Activated T-cell treated with anti-CD3 and anti-CD28 coated beads, Interleukin-2, amount 50 U/mL, for 1 hour (primary cell): ENCODE measurements at places on chromosomes 11 and 22.

- no peak for DNase-seq
These were observed 596.0 kb downstream of the INSC start for GRCh38 chr11:15710580-15711275.

DNA sequence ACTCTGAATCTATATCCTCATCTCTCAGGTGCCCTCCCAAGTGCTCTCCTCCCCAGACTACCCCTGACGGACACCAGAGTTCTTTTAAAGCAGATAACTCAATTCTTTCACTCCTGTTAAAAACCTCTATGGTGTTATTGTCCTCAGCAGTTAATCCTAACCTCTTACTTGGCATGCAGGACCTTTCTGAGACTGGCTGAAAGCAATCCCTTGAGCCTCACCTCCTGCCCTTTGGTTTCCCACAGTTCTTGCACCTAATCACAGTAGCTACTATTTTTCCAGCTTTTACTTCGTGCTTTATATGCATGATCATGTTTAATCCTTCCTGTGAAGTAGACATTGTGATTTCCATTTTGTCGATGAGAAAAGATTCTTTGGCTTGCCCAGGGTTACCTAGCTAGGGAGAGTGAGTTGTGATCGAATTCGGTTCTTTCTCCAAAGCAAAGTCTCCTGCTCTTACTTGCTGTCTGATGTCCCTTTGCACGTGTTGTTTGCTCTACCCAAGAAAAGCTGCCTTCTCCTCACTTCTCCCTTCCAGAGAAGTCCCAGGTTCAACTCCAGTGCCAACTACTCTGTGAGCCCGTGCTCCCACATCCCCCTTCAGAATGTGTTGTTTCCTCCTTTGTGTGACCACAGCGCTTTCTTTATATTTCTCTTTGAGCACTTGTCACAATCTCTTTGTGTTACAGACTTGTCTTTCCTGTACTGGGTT is 2.1 kb downstream of the UBE2L3 start:
- no peak for DNase-seq

GRCh38 chr11:121206810-121207209 is 85.8 kb upstream of the SC5D start:
- no peak for DNase-seq

- DNase-seq: no peak
These were observed 24.0 kb upstream of the LMO1 start for GRCh38 chr11:8287703-8288102.

- no peak for DNase-seq
These were observed 121.8 kb upstream of the C11orf87 start for GRCh38 chr11:109300211-109300610.

- no peak for DNase-seq
These were observed 157.5 kb downstream of the TRIM29 start for GRCh38 chr11:119980431-119980830.

DNA sequence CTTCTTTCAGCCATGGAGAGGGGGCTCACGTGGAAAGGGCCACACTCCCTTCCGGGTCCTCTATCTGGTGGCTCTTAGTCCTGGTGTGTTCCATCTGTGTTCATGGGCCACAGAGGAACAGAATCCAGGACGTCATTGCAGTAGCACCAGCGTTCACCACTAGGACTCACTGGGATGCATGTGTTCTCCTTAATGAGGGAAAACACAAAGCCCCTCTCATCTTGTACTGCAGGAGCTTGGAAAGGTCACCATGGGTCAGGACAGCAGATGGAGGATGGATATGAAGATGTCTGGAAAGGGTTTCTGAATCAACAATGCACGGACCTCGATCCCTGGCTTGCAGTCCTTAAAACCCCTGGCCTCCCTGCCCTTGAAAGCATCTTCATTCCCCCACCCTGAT is 113.8 kb upstream of the THY1 start:
- no peak for DNase-seq

- no peak for DNase-seq
These were observed 264.1 kb downstream of the MN1 start for GRCh38 chr22:27537501-27537900.

DNA sequence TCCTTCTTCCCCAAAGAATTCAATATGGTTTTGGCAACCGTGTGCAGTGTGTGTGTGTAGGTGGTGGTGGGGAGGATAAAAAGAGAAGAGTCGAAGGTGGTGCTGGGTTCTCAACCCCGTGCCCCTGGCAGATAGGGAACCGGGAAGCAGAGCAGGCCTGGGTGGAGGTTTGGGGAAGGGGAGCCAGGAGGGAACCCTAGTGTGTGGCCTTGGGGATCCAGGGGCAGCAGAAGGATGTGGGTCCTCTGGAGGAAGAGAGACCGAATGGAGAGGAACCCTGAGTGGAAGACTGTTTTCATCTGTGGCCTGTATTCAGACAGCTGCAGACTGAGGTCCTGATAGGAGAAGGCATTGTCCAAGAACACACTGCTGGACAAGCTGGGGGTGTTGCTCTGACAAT is 73.3 kb upstream of the B3GAT1 start:
- no peak for DNase-seq

- DNase-seq: no peak
These were observed 745.7 kb downstream of the FAM181B start for GRCh38 chr11:81987829-81988472.

DNA sequence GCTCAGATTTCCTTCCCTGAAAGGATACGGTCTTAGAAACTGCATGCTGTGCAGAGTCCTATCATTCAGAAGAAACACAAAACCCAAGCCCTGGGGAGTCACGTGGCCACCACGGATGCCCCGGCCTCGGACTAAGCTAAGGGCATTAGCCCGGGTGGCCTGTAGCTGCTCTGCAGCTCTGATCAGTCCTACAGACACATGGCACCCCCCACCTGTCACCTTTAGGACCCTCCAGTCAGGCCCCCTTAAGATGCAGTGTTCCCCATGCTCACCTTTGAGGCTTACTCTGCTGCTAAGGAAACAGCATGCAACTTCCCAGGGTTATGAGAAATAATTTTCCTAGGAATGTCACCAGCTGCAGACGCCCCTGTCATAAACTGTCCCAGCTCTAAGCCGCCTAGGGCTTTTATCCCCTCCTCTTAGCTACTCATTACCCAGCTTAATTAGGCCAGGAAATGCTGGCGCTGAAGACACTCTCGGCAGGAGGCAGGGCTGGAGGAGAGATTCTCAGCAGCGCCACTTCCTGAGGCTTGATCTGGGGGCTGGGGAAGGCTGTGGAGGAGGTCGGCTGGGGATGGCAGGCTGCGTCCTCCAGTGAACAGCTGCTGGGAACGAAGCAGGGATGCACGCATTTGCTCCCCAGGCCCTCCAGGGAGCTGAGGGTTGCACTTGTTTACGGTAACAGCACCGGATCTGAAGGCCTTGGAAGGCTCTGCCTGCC is 47.2 kb upstream of the ADA2 start:
- no peak for DNase-seq

DNA sequence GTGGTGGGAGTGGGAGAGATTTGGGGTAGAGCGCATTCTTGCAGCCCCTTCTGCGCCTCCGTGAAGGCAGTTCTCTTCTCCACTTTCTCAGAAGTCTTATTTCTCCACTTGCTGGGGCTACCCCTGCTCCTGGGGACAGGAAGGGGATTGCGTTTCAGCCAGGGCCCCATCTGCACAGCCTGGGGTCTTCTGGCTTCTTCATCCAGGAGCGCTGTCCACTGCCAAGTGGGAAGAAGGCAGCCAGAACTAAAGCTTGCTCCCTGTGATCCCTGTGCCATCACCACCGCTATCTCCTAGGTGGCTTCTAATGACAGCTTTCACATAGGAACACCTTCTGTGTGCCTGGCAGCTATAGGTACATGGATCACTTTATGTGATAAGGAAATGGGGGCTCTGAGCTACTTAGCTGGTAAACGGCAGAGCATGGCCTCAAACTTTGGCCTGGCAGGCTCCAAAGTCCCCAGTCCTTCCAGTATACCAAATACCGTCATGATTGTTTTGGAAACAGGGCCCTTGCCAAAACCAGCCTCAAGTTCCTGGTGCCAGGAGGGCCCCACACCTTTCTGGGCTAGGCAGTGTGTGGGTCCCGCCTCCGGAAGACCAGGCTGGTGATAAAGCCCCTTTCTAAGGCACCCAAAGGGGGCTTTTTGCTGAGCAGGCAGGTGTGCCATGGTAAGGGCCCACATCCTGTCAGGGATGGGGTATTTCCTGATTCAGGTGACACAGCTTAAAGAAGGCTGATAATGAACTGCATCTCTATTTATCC is 60.4 kb upstream of the PAX6 start:
- DNase-seq: no peak

GRCh38 chr11:124153821-124154220 is 29.3 kb upstream of the OR10D3 start:
- DNase-seq: no peak

GRCh38 chr22:22400099-22400498 is 108.4 kb downstream of the ZNF280B start:
- DNase-seq: no peak

DNA sequence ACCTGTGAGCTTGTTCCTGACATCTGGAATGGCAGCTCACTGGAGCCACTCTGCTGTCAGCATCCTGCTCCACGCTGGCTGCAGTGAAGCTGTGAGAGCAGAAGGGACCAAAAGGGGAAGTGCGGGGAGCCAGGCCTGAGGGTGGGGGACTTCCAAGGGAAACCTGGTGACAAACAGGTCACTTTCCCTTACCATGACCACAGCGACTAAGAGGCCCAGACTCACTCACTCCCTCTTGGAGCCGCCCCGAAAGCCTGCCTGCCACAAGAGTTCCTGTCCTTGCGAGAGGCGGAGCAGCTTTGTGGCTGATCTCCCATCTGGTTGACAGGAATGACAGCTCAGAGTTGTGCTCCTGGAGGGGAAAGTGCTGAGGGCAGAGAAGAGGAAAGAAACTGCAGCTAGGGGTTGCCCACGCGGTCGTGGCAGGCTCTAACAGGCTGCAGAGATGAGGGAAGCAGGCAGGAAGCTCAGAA is 183.8 kb upstream of the NTM start:
- DNase-seq: no peak

GRCh38 chr11:132650969-132651720 is 881.2 kb downstream of the OPCML start:
- no peak for DNase-seq

GRCh38 chr11:83865636-83866461 is 579.7 kb upstream of the CCDC90B start:
- DNase-seq: no peak

DNA sequence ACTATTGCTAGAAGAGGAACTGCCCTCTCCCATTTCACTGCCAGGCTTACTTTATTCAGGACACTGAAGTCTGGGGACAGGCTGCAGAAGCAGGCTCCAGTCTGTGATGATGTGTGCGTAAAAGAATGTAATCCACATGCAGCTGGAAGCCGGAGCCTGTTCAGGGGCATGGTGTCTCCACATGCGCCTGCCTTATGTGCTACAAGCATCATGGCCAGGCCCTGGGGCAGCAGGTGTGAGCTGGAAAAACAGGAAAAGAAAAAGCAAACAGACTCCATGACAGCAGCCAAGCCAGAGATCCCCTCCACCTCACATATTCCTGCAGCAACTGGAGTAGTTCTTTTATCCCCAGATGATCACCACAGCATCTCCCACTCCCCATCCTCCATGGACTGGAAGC is 33.4 kb downstream of the ARFGAP2 start:
- no peak for DNase-seq

- no peak for DNase-seq
These were observed 159.6 kb upstream of the CADM1 start for GRCh38 chr11:115663790-115664189.

- no peak for DNase-seq
These were observed 18.1 kb upstream of the ARHGAP8 start for GRCh38 chr22:44734278-44734677.

DNA sequence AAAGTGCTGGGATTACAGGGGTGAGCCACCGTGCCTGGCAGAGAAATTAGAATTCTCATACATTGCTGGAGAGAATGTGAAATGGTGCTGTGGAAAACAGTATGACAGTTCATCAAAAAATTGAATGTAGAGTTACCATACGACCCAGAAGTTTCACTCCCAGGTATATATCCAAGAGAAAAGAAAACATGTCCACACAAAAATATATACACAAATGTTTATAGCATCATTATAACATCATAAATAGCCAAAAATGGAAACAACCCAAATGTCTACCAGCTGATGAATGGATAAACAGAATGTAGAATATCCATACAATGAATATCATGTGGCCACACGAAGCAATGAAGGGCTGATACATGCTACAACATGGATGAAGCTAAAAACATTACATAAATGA is 34.6 kb downstream of the MED15 start:
- DNase-seq: no peak

GRCh38 chr11:46246521-46246920 is 30.9 kb upstream of the CREB3L1 start:
- no peak for DNase-seq

GRCh38 chr11:93548679-93549319 is 5.6 kb upstream of the SMCO4 start:
- no peak for DNase-seq

GRCh38 chr11:63686926-63687325 is 5.6 kb downstream of the RTN3 start:
- DNase-seq: no peak

DNA sequence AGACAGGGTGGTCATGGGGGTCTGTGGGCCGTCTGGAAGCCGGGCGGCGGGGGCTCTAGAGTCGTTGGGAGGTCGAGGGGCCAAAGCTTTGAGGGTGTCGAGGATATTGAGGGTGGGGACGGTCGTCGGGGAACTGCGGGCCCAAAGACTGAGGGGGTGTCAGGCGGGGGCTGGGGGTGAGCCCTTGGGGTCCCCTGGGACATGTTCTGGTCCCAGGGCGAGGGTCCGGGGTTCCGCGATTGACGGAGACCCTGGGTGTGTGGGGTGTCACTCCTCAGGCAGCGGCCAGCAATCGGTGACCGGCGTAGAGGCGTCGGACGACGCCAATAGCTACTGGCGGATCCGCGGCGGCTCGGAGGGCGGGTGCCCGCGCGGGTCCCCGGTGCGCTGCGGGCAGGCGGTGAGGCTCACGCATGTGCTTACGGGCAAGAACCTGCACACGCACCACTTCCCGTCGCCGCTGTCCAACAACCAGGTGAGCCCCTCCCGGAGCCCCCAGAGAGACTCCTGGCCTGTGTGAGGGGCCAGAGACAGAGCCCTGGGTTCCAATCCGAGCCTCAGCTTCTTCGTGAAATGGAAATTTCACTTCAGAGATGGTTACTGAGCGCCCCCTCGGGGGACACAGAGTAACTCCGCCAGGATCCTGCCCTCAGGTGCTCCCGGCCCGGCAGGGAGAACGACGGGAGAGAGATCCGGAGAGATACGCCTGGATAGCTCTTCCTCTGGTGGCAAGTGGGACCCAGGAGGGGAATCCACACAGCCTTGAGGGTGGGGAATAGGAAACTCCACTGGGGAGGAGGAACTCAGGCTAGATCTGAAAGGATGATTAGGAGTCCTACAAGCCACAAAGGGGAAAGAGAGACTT is 714 bp downstream of the SDF2L1 start:
- peak; percentile 65 for DNase-seq

DNA sequence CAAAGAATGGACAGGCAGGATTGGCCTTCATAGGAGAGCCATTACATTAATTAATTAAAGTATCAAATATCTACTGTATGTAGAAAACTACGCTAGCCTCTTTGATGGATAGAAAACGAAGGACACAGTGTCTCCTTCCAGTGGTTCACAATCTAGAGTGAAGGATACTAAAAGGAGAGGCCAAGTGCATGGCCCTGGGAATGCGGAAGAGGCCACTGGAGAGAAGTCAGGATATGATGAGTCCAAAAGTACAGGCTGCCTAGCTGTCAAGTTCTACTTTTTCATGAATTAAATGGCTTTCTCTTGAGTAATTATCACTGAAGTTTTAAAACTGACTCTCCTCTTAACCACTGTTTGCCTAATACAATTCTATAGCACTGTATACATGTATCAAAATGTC is 41.9 kb downstream of the ATG16L2 start:
- no peak for DNase-seq
